ENCODE measurements at places on chromosomes 16 and 17. TPM values are rescaled to one million over a fixed set of nuclear protein-coding genes. Genes with fewer than 3 reads are reported as not detected.

Gene KCNH4
- total RNA-seq, result 1.6 TPM

Gene XYLT1
- total RNA-seq, result 14.7 TPM

Gene ATP6V0A1
- 18.8 TPM for total RNA-seq

Gene SLC47A2
- total RNA-seq, result not detected

Gene GAS7
- total RNA-seq, result 0.21 TPM

Gene ST6GALNAC2
- not detected for total RNA-seq

Gene NKD1
- total RNA-seq, result 1.7 TPM

Gene NAGS
- total RNA-seq, result 0.91 TPM

Gene KRTAP4-9
- not detected for total RNA-seq

- no peaks in the 10 kb centered on the region for H3K27me3 ChIP-seq
- no peaks in the 10 kb centered on the region for H3K4me1 ChIP-seq
- no peak for DNase-seq
- no peak overlapping the region for H3K4me3 ChIP-seq
- no peaks in the 10 kb centered on the region for H3K36me3 ChIP-seq
Measured at GRCh38 chr16:54326266-54326662, 39.7 kb upstream of the IRX3 start.

GRCh38 chr17:42362245-42362961 lies 25.8 kb downstream of the STAT3 start:
- H3K27ac ChIP-seq, result peak overlapping the region; percentile 92
- DNase-seq, result no peak
- H3K36me3 ChIP-seq, result peaks cover 61% of the 10 kb centered on the region
- no peaks in the 10 kb centered on the region for H3K27me3 ChIP-seq
- H3K4me3 ChIP-seq, result peak overlapping the region; percentile 67

DNA sequence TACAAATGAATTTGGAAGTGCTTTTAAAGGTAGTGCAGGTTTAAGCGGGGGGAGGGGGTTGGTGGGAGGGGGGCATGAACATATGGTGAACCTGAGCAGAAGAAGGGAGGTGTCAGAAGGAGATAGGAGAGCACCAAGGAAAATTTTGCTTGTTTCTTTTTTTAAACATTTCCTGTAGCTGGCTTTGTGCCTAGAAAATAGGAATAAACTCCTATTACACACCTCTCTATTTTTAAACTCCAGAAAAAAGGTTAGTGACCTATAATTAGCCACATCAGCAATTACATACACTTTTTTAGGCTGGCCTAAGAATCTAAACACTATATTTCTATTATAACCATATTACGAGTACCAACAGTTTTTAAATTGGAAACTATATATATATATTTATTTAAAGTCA lies 159.1 kb downstream of the SKAP1 start:
- no peak overlapping the region for H3K27ac ChIP-seq
- peaks cover 12% of the 10 kb centered on the region for H3K36me3 ChIP-seq
- H3K4me3 ChIP-seq, result no peak overlapping the region
- DNase-seq, result no peak
- peaks cover 5% of the 10 kb centered on the region for H3K4me1 ChIP-seq

DNA sequence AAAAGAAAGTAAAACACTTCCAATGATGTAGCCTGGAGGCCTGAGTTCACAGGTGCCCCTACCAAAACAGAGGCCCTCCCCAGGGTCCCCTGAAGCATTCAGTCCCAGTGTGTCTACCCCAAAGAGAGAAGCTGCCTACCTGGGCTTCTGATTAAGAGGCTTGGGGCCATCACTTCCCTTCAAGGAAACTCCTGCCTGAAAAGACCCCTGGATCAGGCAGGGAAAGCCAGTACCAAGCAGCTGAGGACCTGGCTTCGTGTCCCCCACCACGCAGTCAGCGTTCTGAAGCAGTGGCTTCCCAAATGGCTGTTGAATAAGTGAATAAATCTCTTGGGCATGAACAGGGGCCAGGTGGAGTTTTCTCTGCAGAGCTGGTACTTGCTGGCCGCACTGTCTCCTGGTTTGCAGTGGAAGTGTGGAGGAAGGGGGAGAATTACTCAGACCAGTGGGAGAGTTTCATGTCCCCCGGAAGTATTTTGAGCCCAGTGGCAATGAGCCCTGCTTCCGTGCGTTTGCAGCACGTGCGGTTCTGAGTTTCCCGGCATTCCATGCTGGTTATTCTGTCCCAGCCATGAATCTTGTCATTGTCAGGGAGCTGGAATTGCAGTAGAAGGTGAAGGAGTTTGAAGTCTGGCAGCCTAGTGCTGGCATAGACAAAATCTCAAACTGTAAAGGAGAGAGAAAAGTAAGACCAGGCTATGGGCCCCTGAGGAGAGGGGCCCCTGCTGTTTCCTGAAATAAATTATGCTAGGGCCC lies 27.0 kb downstream of the RMI2 start:
- DNase-seq, result no peak
- no peaks in the 10 kb centered on the region for H3K36me3 ChIP-seq
- peaks cover 2% of the 10 kb centered on the region for H3K27me3 ChIP-seq
- peaks cover 12% of the 10 kb centered on the region for H3K4me1 ChIP-seq
- H3K4me3 ChIP-seq, result no peak overlapping the region

DNA sequence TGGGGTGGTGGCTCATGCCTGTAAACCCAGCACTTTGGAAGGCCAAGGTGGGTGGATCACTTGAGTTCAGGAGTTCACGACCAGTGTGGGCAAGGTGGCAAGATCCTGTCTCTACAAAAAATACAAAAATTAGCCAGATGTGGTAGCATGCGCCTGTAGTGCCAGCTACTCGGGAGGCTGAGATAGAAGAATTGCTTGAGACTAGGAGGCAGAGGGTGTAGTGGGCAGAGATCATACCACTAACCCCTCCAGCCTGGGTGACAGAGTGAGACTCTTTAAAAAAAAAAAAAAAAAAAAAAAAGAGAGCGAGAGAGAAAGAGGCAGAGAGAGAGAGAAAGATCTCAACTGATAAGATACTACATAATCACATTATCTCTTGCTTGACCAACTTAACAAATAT lies 45.9 kb downstream of the KANSL1 start:
- peaks cover 17% of the 10 kb centered on the region for H3K36me3 ChIP-seq
- no peaks in the 10 kb centered on the region for H3K27me3 ChIP-seq
- peak overlapping the region; percentile 16 for H3K27ac ChIP-seq
- no peak overlapping the region for H3K4me3 ChIP-seq
- H3K4me1 ChIP-seq, result peaks cover 60% of the 10 kb centered on the region

- H3K36me3 ChIP-seq, result no peaks in the 10 kb centered on the region
- DNase-seq, result no peak
- H3K27me3 ChIP-seq, result peaks cover 45% of the 10 kb centered on the region
- no peak overlapping the region for H3K27ac ChIP-seq
Measured at GRCh38 chr17:57861790-57862693, 12.2 kb upstream of the MRPS23 start.

DNA sequence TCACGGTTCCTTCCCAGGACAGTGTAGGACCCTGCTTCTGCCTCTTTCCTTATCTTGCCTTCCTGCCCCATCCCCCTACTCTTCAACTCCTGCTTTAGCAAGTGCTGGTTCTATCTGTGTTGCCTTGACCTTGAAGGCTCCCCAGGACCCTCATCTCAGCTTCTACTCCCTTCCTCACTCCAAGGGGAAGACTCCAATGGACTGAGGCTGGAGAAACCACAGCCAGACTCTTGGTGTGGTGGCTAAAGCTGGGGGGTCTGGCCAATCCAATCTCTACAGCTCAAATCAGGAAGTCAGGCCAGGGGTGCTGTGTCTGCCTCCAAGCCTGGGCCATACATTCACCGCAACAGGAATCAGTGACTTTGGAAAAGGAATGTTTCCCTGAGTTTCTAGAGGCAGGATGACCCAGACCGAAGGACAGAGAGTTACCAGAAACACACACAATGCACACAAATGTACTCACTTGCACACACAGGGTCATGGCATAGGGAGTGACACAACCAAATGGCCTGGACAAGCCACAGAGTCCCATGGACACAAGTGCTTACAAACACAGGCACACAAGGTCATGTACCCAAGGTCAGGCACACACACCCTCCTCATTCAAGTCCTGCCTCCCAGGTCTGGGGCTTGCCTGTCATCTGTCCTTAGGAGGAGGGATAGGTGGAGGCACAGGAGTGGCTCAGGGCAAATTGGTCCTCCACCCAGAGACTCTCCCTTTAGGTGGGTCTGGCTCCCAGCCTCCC lies 1.7 kb upstream of the HSD11B2 start:
- H3K27me3 ChIP-seq, result peaks cover 55% of the 10 kb centered on the region
- H3K36me3 ChIP-seq, result no peaks in the 10 kb centered on the region
- H3K4me1 ChIP-seq, result peaks cover 12% of the 10 kb centered on the region
- no peak overlapping the region for H3K27ac ChIP-seq

DNA sequence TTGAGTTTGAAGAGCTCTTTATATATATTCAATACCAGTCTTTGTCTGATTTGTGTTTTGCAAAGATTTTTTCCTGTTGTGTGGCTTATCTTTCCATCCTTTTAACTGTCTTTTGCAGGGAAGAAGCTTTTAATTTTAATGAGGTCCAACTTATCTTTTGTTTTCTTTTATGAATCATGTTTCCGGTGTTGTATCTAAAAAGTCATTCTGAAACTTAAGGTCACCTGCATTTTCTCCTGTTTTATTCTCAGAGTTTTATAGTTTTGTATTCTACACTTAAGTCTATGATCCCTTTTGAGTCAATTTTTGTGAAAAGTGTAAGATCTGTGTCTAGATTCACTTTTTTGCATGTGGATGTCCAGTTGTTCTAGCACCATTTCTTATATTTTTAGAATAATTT lies 24.6 kb upstream of the COX10 start:
- DNase-seq, result no peak
- peak overlapping the region; percentile 53 for H3K27ac ChIP-seq
- peak overlapping the region; percentile 18 for H3K4me3 ChIP-seq
- no peaks in the 10 kb centered on the region for H3K27me3 ChIP-seq
- H3K36me3 ChIP-seq, result peaks cover 42% of the 10 kb centered on the region
- peaks cover 38% of the 10 kb centered on the region for H3K4me1 ChIP-seq

DNA sequence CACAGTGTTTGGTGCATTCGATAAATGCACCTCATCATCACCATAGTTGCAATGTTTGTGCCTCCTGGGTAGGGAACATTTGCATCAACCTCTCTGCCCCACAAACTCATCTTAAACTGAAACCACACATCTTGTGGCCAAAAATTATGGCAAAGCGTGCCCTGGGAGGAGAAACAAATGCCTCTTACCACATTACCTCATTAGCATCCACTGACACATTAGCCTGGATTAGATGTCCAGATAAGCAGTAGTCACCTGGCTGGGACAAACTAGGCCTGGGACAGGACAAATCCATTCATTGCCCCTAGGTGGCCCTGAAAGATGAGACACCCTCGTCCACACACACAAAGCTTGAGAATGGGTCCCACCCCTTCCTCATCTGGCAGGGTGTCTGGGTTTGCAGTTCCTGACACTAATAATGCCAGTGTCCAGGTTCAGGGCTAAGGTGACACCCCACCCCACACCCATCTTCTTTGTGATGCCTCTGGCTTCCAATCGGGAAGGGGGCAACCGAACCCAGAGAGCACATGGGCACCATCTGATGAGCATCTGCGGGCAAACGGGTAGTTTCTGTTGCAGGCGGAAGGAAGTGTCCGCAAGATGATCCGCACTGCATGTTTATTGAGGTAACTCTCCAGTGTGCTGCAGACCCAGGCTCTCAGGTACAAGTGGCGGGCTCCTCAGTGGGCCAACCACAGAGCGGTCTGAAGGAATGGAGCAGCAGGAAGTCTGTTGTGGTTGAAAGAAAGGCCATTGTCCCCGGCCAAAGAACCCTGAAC lies 8.6 kb downstream of the XYLT1 start:
- no peaks in the 10 kb centered on the region for H3K27me3 ChIP-seq
- peak overlapping the region; percentile 34 for H3K27ac ChIP-seq
- H3K36me3 ChIP-seq, result peaks cover 43% of the 10 kb centered on the region
- H3K4me1 ChIP-seq, result peaks cover 51% of the 10 kb centered on the region
- no peak for DNase-seq

DNA sequence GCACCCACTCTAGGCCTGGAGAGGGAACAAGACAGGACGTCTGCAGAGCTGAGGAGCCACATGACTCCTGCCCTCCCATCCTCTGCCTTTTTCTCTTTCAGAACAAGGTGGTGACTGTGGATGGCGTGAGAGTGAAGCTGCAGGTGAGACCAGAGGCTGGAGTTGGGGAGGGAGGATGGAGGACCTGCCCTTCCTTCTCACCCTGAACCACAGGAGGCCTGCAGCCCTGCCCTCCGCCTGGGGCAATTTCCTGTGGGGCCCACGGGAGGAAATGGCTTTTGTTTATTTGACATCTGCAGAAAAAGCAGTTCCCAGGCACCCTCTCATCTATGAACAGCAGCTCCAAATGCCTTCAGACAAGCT lies 5.1 kb downstream of the RAB37 start:
- H3K27ac ChIP-seq, result peak overlapping the region; percentile 93
- H3K27me3 ChIP-seq, result no peaks in the 10 kb centered on the region
- H3K36me3 ChIP-seq, result peaks cover 2% of the 10 kb centered on the region
- peak overlapping the region; percentile 81 for H3K4me3 ChIP-seq

GRCh38 chr17:34728771-34729310 lies 149.5 kb downstream of the TMEM132E start:
- H3K36me3 ChIP-seq, result no peaks in the 10 kb centered on the region
- H3K27me3 ChIP-seq, result no peaks in the 10 kb centered on the region
- no peak overlapping the region for H3K27ac ChIP-seq
- no peak overlapping the region for H3K4me3 ChIP-seq
- no peaks in the 10 kb centered on the region for H3K4me1 ChIP-seq

- H3K36me3 ChIP-seq, result no peaks in the 10 kb centered on the region
- H3K27ac ChIP-seq, result no peak overlapping the region
- peaks cover 1% of the 10 kb centered on the region for H3K27me3 ChIP-seq
- no peak overlapping the region for H3K4me3 ChIP-seq
Measured at GRCh38 chr17:21528031-21528695, 152.0 kb downstream of the KCNJ12 start.

DNA sequence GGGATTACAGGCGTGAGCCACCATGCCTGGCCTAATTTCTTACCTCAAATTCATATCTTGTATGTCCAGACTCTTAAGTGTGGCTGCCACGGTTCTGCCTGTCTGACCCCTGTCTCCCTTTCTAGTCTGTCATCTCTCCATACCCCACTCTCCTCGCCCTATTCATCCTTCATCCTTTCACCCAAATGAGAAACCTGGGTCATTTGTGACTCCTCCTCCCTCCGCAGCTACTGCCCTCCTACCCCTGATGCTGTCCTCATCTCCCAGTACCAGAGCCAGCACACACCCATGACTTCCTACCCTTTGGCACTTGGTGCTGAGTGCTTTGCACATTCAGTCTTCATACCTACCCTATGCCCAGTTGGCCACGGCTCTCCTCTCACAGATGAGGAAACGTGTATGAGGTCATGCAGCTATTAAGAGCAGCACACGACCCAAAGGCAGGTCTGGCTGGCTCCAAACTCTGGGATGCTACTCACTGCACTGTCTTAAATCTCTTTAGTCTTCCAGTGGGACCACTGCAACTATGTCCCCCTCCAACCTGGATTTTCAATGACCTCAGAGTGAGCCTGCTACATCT lies 1.6 kb downstream of the SPATA32 start:
- DNase-seq, result no peak
- peaks cover 20% of the 10 kb centered on the region for H3K4me1 ChIP-seq
- no peak overlapping the region for H3K4me3 ChIP-seq
- H3K27ac ChIP-seq, result no peak overlapping the region

Measured in activated CD4-positive, alpha-beta T cell treated with anti-CD3 and anti-CD28 coated beads, Interleukin-2, amount 10 ng/mL, durations not matched to agents 24 days and 14 days (primary cell).